Daoy (cell line): ENCODE measurements at places on chromosomes 13 and 19. TPM values are rescaled to one million over a fixed set of nuclear protein-coding genes. Genes with fewer than 3 reads are reported as not detected.

- DNase-seq: no peak
Observed at GRCh38 chr19:20315543-20315942, 148.5 kb downstream of the ZNF486 start.

DNA sequence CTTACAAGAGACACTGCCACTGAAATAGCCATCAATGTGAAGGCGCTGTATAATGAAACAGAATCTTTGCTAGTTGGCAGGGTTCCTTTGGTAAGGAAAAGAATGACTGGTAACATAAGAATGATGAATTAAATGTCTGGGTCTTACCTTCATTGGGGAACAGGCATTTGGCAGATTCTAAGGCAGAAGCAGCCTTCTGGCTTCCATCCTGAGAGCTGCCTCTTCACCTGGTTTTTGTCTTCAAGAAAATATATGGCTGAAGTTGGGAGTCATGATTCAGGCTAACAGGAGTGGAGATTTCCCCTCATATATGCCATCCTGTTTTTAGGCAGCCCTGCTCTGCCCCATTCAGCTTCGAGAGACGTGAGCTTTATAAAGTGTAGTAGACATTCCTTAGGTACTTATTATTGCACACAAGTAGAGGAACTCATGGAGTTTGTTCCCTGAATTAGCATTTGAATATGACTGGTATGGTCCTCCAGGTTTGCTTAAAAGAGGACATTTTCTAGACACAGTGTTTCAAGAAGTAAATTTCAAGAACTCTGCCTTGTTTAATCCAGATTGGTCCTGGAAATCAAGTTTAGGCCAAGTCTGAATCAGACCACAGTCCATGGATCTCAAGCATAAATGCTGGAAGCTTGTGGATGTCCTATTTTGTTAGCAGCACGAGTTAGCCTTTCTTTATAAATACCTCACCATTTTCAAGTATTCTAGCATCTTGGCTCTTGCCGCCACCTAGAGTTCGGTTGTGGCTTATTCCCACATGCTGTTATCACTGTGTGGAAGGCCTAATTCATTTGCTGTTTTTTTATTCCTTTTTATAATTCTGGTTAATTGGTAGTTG, 56.2 kb upstream of the AKAP11 start:
- peak; percentile 13 for DNase-seq

GRCh38 chr13:79915114-79915811, 425.7 kb downstream of the SPRY2 start:
- no peak for DNase-seq

DNA sequence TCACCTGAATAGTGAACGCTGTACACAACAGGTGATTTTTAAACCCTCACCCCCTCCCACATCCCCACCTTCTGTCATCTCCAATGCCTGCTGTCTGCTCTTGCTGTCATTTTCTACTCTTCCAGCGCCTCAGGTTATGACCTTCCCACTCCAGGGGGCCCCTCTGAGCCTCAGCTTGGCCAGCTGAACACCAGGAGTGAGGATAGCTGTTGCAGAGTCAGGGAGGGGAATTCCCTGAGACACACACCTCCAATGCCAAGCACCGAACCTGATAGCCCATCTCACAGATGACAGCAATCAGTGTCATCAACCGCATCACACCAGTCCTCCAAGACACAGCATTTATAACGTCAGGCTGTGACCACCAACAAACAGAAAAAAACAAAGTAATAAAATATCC, 193.5 kb downstream of the ZNF536 start:
- DNase-seq: peak; percentile 79

DNA sequence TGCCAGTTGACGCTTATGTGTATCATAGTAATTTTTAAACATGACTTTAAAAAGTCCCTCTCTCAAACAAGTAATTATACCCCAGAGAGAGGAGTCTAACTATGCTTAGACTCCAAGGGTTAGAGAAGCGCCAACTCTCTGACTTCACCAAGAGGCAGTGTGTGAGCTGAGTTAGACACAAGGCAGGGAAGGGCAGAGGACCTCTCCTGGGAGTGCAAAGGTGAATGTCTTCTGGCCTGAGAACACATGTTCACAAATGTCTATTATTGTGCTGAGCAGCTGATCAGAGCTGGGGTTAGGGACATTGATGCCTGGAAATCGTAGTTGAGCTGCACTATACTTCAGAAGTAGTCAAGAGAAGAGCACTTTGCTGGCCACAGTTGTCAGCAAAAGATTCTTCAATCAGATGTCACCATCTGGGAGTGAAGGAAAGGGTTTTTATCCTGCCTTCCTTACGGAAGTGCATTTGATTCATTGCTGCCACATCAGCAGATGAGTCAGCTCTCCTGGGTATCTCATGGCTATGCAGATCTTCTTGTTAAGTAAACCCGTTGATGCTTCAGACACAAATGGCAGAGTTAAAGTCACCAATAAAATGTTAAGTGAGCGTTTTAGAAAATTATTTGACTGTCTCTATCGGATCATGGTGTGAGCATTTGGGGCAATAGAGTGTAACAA, 283.2 kb upstream of the ARGLU1 start:
- peak; percentile 50 for DNase-seq

DNA sequence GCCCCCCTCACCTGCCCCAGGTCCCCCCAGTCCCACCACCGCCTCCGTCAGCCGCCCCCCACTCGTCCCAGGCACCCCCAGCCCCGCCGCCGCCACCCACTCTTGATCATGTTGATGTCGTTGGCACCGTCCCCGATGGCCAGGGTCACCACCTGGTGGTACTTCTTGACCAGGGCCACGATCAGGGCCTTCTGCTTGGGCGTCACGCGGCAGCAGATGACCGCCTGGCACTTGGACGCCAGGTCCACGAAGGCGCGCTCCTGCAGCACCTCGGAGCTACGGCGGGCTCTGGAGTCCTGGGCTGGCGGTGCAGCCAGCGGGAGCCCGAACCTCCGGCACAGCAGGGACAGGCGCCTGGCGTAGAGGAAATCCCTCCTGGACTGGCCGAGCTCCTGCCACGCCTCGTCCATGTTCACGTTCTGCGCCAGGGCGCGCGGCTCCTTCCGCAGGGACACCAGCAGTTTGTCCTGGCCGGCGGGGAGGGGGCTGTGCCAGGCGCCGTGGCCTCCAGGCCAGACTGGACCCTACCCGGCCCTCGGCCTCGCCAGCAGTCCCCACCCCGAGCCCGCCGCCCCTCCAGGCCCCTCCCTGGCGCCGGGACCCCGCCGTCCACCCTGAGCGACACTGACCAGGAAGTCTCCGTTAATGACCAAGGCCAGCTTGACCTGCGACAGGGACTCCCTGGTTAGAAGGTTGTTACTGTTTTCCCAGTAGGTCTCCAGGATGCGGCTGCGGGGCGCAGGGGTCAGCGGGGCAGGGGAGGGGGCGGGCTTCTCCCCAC, 22.6 kb downstream of the ATP8B3 start:
- peak; percentile 67 for DNase-seq

- no peak for DNase-seq
Observed at GRCh38 chr19:7176792-7177191, 107.3 kb downstream of the ZNF557 start.

DNA sequence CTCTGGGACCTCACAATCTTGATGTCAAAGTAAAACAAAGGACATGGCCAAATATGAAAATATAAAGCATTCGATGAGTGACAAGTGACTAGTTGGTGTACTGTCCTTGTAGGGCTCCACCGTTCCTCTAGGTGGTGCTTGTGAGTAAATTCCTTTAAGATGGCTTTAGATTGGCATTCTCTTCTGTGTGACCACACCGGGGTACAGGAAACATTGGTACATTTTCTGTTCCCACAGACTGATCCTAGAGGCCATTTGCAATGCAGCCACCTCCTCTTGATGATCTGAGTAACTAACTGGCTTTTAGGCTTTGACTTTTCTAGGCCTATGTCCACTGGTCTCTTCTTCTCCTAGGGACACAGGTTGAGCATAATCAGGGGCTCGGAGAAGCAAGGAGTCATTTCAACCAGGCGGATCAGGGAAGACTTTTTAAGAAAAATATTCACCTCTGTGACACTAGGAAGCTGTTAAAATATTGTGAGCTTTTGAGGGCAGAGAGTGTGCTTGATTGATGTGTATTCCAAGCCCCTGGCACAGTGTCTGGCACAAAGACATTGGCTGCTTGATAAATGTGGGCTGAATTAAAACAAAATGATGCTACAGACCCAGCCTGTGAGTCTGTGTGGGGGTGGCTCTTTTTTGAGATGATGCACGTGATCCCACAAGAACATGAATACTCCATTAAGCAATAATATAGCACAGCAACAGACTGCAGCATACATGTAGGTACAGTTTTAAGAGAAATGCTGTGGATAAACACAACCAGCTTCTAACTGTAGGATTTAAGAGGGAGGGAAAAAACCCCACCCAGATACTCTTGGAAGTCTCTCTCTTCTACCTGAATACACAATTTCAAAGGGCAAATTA, 21.0 kb downstream of the EPSTI1 start:
- DNase-seq: peak; percentile 42

DNA sequence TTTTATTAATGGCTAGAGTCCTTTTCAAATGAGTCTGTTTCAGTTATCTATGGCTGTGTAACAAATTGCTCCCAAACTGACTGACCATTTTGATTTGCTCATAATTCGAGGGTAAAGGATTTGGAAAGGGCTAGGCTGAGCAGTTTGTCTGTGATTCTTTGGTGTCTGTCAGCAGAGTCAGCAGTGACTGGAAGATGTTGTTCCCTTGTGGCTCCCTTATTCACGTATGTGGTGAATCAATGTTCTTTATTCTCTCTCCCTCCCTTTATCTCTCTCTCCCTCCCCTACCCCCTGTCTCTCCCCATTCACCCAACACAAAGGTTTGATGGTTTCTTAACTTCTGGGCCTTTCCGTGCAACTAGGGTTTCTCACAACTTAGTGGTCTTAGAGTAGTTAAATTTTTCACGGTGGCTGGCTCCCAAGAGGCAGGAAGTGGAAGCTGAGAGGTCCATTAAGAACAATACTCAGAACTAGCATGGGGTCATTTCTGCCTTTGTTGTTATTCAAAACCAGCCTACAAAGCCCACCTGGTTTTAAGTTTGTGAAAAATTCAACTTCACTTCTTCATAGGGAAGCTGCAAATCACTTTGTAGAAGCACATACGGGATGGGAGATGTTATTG, 772.5 kb upstream of the SLITRK1 start:
- DNase-seq: no peak

DNA sequence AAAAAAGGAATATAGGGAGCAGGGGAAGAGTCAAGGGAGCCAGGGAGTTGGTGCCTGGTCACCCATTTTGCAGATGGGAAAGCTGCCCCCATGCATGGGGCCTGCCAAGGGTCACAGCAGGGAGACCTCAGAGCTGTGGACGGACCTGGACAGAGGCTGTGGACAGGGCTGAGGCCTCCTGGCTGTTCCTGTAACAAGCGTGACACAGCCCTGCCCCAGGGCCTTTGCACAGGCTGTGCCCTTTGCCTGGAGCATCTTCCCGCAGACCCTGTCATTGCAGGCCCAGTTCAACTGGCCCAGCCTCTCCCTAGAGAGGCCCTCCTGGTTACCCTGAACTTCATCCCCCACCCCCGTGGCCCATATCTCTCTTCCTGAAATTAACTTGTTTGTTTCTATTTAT, 6.4 kb downstream of the TNFAIP8L1 start:
- no peak for DNase-seq

GRCh38 chr13:91097269-91097668, 250.2 kb upstream of the MIR17HG start:
- DNase-seq: no peak

- DNase-seq: no peak
Observed at GRCh38 chr19:42065051-42065450, 5.0 kb downstream of the GRIK5 start.

GRCh38 chr13:98749501-98749900, 3.0 kb downstream of the SLC15A1 start:
- no peak for DNase-seq

DNA sequence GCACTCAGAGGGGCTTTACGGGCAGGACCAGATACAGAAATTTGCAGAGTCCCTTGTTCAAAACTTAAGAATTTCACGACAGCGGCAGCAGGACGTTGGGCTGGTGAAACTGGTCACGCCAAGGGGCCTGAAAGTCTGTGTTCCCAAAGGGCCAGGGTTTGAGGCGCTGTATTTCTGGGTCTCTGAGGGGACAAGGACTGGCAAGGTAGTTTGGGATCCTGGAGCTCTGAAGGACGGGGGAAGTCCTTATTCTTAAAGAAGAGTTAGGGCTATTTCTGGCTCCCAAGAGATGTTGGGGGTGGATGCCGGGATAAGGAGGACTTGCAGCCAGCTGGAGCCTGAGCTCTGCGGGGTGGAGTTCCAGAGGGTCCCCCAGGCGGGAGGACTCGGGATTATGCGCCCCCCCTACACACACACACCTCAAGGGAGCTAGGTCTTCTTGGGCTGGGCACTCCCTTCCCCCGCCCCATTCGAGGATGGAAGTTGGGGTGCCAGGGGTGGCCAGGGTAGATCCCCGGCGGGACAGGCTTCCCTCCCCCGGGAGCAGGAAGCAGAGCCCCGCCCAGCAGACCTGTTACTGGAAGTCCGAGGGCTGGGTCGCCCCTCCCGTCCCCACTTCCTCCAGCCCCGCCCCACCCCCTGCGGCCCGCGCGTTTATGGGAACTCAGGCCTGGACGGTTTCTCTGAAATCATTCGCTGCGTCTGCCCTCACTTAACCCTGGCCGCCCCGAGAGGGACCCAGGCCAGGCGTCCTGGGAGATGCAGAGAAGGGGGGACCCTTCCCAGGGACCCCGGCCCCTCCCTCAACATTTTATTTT, 5.6 kb downstream of the BCL3 start:
- peak; percentile 92 for DNase-seq

DNA sequence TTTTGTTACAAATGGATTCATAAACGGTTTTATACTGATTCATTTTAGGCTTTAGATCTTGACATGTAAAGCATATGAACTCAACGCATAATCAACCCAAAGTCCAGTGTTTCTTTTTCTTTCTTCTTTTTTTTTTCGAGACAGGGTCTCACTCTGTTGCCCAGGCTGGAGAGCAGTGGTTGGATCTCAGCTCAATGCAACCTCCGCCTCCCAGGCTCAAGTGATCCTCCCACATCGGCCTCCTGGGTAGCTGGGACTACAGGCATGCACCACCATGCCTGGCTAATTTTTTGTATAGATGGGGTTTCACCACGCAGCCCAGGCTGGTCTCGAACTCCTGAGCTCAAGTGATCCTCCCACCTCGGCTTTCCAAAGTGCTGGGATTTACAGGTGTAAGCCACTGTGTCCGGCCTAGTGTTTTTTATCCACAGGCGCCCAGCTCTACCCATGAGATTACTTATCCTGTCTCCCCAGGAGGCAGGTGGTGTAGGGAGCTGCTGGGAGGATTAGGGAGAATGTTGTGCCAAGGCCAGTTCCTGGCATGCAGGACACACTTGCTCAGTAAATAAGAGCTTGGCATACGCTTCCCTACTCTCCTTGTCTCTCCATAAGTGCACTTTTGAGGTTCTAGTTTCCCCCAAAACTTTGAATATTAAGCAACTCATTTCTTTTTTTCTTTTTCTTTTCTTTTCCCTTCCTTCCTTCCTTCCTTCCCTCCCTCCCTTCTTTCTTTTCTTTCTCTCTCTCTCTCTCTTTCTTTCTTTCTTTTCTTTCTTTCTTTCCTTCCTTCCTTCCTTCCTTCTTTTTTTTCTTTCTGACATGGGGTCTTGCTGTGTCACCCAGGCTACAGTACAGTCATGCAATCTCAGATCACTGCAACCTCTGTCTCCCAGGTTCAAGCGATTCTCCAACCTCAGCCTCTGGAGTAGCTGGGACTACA, 4.8 kb upstream of the CEBPA start:
- DNase-seq: no peak

The ZNF726 gene
- total RNA-seq: 8.9 and 13.9 TPM in 2 replicates

The RAB20 gene
- total RNA-seq: 7.2 and 14.3 TPM in 2 replicates

The NPAS1 gene
- total RNA-seq: 0.27 TPM in 1 of 2 replicates, not detected in the other

The OR10H5 gene
- under 0.01 and 0.15 TPM in 2 replicates for total RNA-seq

The ATXN8OS gene
- total RNA-seq: not detected in 2 replicates

The ZNF208 gene
- total RNA-seq: 4.0 and 4.3 TPM in 2 replicates

The PCDH9 gene
- under 0.01 and 0.06 TPM in 2 replicates for total RNA-seq

The FOSB gene
- 0.80 and 0.83 TPM in 2 replicates for total RNA-seq

The WDR88 gene
- not detected in 2 replicates for total RNA-seq

The CYP2A6 gene
- not detected in 2 replicates for total RNA-seq

The ZNF627 gene
- 15.4 and 23.0 TPM in 2 replicates for total RNA-seq

The LSM14A gene
- 35.3 and 42.8 TPM in 2 replicates for total RNA-seq

The NLRP7 gene
- total RNA-seq: not detected in 2 replicates
